ENCODE measurements at places on chromosomes 13 and 19.
A peak's percentile ranks its signal among the peaks of the same experiment; 100 is the strongest.

DNA sequence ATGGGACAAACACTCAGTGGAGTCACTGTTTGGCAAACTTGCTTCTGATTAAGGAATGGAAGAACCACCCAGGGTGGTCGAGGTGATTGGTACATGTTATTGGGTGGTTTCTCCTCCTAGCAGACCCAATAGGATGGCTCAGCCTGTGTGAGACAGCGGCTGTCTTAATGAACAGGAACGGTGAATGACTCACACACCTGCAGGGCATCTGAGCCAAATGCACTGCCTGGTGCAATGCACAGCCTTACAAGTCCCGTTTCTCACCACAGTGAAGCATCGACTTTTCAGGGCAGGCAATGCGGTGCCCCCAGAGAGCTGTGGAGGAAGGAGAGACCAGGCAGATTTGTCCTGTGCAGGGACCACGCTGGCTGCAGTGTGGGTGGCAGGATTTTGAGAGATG, 238.5 kb downstream of the FGF9 start:
- peak; percentile 40 for DNase-seq

GRCh38 chr19:28744943-28745342, 468.0 kb downstream of the UQCRFS1 start:
- DNase-seq: no peak

GRCh38 chr19:44892932-44893331, 1.9 kb downstream of the TOMM40 start:
- no peak for DNase-seq

GRCh38 chr13:93547886-93548285, 321.3 kb downstream of the GPC6 start:
- DNase-seq: no peak

DNA sequence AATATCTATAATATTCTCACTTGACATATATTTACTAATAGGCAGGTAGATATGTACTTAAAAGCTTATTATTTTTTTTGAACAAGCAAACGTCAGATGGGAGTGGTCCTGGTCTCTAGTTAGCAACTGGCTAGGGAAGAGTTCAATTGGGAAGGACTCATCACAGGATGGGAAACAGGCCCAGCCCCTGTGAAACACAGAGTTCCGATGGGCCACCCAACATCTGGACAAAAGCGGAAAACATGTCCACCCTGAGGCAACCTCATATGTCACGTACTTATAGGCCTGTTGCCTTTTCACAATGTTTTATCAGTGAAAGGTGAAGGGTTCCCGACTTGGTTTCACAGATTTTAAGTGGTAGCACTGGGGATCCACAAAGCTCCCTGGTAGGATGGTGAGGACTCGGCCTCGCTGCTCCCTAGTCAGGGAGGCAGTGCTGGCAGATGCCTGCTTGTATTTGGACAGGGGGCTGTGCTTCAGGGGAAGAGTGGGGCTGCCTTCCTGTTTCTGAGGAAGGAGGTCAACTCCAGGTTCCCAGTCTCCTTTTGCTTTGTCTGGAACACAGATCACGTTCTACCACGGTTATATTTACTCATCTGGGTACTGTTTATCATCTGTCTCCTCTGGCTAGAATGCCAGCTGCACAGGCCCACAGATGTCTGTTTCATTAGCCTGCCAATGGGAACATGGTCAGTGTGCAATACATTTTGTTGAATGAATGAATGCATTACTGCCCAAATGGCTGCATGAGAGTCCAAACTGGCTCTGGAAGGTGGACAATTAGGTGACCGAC, 49.4 kb upstream of the SLC15A1 start:
- DNase-seq: peak; percentile 11

DNA sequence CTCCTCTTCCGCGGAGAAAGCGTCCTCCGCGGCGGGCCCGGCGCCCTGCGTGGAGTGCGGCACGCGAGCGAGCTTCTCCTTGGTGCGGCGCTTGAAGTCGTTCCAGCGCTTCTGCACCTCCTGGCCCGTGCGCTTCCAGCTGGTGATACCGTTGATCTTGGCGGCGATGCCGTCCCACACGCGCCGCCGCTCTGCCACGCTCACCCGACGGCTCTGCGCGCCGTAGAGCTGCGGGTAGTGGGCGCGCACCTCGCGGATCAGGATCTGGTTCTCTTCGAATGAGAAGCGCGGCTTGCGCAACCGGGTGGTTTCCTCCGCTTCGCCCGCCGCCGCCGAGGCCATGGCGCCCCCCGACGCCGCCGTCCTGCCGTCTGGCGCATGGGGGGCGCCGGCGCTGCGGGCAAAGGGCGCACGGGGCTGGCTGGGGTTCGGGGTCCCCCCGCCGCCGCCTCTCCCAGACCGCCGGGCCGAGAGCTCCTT, 941 bp downstream of the MYPOP start:
- peak; percentile 65 for DNase-seq

- peak; percentile 87 for DNase-seq
These were observed 2.6 kb upstream of the KLK15 start for GRCh38 chr19:50835785-50836542.

DNA sequence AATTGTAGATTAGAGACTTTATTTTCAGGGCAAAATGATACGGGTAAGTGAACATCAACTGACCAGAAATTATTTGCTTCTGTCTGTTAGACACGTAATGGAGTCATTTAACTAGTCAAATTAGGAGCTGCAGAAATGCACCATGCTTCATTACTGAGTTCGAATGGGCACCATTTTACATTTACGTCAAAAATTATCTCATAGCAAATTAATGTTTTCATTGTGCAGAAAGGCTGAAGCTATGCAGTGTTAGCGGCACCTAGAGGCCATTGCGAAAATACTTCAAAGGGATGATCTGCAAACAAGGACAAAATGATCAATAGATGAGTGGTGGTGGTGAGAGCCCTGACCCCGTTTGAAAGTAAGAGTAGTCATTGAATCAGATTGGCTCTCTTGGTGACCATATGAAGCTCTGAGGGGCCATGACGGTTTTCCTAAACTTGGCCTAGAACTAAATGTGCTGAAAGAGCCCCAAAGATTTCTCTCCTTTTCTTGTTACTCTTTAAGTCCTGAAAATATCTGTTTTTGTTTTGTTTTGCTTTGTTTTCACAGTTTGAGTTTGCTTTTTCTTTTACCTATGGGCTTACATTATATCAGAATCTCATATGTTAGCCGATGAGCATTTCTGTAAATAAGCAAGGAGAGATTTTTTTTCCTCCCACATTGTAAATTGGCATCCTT, 277.9 kb downstream of the ZNF536 start:
- DNase-seq: peak; percentile 47

DNA sequence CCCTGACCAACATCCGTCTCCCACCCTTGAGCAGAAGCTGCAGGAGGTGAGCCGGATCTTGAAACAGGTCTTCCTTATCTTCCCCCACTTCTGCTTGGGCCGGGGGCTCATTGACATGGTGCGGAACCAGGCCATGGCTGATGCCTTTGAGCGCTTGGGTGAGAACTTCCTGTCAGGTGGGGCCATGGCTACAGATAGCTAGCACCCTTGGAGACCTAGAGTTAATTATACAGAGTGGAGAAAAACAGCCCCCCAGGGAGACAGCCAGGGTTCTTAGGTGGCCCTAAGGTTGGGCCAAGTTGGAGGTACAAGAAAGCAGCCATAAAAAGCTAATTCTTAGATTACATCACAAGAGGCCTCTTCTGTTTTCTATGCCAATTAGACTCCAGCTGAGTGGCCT, 8.9 kb upstream of the ARHGAP45 start:
- no peak for DNase-seq

- DNase-seq: no peak
These were observed 360.5 kb downstream of the KCNRG start for GRCh38 chr13:50375792-50376191.

DNA sequence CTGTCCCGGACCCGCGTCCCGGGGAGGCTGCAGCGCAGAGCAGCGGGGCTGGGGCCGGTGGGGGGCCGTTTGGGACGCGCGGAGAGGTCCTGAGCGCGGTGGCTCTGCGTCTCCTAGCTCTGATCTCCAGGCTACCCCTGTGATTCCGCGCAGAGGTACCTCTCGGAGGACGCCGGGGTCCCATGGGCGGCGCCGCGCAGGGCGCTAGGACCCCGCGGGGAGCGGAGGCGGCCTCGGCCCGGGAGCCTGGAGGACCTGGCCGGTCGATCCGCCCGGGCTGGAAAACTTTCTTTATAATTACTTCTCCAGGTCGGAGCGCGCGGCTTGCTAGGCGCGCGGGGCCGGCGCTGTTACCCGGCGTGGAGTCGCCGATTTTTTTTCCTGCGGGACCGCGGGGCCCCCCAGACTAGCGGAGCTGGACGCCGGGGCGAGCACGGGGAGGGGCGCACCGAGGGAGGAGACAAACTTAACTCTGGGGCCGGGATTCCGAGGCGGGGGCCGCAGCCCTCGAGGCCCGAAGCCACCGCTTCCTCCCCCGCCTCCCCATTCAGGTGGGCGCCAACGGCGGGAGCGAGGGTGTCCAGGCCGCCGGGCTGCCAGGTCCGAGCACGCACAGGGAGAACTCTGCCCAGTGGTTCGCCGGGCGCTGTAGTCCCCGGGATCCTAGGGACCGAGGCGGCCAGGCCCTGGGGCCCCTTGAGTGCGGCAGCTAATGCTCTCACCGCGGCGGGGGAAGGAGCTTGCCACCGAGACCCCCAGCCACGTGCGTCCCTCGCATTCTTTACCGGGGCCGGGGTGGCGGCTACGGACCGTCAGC, 848 bp upstream of the CEBPA start:
- peak; percentile 54 for DNase-seq

- DNase-seq: no peak
These were observed 22.0 kb downstream of the MPND start for GRCh38 chr19:4365341-4365740.

DNA sequence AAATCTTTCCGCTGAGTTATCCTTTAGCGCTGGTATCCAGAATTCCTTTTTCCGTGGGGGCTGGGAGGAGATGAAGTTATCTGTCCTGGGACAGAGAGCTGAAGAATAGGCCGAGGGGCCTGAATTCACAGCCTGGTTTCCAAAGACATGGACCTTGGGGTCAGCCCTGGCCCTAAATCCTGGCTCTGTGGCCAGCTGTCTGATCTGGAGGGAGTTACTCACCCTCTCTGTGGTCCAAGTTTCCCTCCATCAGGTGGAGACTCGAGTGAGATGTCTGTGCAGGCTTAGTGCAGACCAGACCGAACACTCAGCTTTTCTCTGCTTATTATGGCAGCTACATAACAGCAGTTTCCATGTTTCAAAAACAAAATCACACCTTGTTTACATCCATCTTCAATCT, 59.6 kb downstream of the CDADC1 start:
- DNase-seq: no peak

GRCh38 chr19:5718037-5718578, 1.8 kb downstream of the LONP1 start:
- no peak for DNase-seq

DNA sequence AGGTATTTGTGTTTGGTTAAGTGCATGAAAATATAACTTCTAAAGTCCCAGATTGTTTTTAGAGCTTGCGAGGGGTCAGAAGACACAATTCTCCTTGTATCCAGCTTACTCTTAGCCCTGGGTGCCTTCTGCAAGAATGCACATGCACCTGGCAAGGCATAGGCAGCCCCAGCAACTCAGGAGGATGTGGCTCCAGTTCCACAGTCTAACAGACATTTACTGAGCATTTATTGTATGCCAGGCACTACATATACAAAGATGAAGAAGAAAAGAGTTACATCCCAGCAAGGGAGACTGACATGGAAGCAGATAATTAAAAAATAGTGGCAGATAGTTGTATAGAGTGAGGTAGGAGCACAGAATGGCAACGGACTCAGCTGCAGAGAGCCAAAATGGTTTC, 101.1 kb upstream of the FRY start:
- peak; percentile 21 for DNase-seq

- DNase-seq: no peak
These were observed 11.0 kb downstream of the SYDE1 start for GRCh38 chr19:15118248-15118647.

DNA sequence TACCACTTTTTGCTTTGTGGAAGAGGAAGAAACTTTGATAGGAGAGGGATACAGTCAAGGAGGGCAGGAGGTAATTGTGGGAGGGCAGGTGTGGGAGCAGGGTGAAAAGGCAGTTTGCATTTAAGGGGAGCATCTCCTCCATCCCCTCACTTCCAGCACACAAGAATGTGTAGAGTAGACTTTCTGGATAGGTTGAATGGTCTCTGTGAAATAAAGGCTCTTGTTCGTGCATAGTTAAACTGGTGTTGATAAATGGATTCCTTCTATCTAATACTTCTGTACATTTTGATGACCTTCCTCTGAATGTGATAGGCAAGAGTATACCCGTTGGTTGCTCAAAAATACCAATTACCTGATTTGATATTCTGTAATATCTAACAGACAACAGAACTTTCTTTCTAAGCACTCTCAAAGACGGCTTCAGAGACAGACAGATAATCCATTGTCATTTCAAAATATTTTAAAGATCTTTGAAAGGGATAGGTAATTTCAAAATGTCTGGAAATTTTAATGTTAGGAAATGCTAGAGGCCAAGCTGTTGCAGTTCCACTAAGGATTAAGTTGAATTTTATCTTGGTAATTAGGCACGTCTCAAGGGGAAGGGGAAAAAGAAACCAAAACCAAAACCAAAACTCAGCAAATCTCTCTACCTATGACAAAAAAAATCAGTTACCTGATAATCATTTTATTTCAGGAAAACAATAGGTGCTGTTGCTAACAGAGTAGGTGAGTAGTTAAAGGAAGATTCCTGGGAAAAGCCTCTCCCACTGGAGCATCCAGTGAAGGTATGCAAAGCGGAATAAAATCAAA, 302.6 kb downstream of the COG6 start:
- no peak for DNase-seq

- no peak for DNase-seq
These were observed 741.0 kb upstream of the KLHL1 start for GRCh38 chr13:70849222-70849621.

DNA sequence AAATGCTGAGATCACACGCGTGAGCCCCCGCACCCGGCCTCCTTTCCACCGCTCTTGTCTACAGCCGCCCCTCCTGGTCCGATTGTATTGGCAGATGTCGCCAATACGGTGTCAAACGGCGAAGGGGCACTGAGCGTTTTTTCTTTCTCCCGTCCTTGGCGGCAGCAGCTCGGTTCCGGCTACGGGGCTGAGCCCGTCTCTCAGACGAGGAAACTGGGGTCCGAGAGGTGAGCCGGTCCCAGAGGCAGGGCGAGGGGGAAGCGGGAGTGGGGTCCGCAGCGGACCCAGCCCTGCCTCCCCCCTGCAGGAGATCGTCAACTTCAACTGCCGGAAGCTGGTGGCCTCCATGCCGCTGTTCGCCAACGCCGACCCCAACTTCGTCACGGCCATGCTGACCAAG, 20.4 kb downstream of the POLRMT start:
- DNase-seq: no peak

- DNase-seq: no peak
These were observed 381.5 kb downstream of the MYO16 start for GRCh38 chr13:109010912-109011311.

Data from NCI-H69 (cell line).